ENCODE measurements at places on chromosomes 12 and 14.

- peak; percentile 2 for DNase-seq
These were observed 572 bp upstream of the RASSF8 start for GRCh38 chr12:25957793-25958427.

DNA sequence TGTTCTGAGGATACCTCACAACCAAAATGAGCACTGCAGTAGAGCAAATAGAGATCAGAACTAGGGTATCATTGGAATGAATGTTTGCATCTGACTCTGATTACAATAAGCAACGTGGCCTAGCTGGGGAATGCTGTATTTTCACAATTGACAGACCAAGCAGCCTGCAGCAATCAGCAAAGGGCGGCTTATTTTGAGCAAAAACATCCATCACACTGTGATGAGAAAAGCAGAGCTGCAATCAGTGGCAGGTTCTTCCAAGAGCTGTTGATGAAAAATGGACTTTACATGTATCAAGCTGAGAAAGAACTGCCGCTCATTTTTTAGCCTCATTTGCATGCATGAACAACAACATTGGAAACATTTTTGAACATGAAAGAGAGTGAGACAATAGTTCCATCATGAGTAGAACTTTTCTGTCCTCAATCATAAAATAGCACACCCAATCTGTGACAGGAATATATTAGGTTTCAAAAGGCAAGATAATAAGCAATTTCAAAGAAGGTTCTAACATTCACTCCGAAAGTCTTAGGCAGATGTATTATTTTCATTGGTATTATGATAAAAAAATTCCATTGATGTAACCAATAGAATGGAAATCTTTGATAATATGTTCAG is 249.7 kb upstream of the FBXO33 start:
- DNase-seq = no peak

DNA sequence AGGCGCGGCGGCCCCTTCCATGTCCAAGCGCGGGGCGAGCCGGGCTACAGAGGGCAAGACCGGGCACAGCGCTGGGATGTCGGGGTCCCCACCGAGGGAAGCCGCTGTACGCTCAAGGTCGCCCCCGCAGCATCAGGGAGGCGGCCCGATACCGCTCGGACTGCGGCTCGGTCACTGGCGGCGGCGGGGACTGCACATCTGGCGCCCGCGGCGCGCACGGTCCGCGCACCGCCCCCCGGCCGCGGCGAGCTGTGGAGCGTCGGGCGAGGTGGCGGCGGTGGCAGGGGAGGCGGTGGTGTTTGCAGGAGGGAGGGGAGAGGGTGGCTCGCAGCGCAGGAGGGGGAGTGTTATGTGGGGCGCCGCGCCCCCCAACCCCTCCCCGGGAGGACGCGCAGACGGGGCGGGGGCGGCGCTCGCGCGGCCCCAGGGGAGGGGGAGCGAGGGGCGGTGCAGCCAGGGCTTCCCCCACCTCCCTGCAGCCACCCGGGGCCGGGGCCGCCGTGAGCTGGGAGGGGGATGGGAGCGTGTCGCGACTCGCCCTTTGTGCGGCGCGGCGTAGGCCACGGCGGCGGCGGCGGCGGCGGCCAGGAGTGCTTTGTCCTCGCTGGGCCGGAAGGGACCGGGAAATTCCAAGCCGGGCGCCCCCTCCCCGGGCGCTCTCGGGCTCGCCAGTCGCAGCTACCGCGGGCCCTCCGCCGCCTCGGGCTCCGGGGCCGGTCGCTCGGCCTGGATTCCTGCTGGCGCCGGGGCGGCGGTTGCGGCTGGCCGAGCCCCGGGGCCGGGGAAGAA is at the start of gene NUAK1:
TSS of gene NUAK1 (minus strand) at position 322 of the 789 bp plus-strand sequence. CDS start at position 21, 301 bp downstream.
- no peak for DNase-seq

- DNase-seq = peak; percentile 53
These were observed 347 bp downstream of the SYNDIG1L start for GRCh38 chr14:74425525-74426201.

DNA sequence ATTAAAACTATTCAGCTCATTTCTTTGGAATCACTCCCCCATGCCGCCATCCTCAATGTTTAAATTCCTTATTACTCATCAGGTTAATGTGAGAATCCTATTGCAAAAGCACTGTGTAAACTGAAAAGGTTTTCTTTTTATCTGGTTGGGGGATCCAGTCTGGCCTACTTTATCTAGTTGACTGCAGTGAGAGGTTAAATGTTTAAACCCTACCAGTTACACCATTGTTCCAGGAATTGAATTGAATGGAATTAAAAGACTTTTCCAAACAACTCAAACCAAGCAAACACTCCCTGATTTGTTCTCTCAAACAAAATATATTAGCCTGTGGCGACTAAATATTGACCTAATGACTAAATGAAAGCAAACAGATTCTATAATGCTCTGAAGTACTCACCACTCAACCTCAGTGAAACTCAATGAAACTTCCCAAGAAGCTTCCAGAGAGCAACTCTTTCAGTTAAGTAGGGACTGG is 100.5 kb downstream of the VEZT start:
- DNase-seq = no peak

GRCh38 chr14:76311079-76311758 is 64.7 kb upstream of the ESRRB start:
- no peak for DNase-seq

GRCh38 chr12:6223545-6223944 is 23.3 kb downstream of the CD9 start:
- DNase-seq = no peak

DNA sequence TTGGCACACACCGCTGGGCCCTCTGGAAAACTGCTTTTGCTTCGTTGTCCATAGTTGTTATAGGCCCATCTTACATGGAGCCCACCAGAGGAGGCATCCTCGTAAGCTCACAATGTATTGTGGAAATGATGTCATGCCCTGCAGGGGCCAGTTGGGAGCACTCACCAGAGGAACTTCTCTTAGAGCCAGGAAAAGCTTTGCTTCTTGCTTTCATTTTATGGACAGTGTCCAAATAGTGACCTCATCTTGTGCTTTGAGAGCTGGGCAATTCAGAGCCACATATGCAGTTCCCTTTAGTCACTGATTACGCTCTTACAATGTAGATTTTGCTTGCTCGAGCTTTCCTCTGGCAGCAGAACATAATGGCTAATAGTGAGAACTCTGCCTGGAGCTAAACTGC is 275.6 kb downstream of the AACS start:
- no peak for DNase-seq

GRCh38 chr12:56751712-56752598 is at the start of gene PRIM1:
TSS of gene PRIM1 (minus strand) at chr12:56752323. CDS start at chr12:56752298, 25 bp downstream.
- peak; percentile 83 for DNase-seq

- no peak for DNase-seq
These were observed 65.7 kb downstream of the TMEM30B start for GRCh38 chr14:61215222-61216020.

DNA sequence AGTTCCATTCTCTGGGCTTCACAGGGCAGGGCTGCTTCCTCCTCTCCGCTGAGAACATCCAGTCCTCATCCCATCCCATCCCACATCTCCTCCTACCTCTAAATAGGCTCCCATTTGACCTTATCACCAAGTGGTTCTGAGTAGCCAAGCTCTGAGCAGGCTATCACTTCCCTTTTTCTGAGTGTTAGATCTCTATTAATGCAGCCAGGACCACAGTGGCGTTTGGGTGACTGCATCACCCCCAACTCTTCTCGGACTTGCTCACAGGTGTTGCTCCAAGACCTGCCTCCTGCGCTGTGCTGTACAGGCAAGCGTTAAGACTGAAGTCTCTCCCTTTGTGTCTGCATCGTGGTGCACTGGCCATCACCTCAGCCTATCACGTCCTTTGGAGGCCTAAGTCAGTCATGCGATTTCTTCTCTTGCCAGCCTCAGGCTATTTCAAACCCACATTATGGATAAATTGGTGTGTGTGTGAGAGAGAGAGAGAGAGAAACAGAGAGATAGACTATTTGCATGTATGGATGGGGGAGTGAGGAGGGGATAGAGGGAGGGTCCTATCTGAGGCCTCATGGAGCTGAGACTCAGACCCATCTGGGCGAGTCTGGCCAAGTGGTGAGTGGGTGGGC is 12.4 kb upstream of the HHIPL1 start:
- no peak for DNase-seq

DNA sequence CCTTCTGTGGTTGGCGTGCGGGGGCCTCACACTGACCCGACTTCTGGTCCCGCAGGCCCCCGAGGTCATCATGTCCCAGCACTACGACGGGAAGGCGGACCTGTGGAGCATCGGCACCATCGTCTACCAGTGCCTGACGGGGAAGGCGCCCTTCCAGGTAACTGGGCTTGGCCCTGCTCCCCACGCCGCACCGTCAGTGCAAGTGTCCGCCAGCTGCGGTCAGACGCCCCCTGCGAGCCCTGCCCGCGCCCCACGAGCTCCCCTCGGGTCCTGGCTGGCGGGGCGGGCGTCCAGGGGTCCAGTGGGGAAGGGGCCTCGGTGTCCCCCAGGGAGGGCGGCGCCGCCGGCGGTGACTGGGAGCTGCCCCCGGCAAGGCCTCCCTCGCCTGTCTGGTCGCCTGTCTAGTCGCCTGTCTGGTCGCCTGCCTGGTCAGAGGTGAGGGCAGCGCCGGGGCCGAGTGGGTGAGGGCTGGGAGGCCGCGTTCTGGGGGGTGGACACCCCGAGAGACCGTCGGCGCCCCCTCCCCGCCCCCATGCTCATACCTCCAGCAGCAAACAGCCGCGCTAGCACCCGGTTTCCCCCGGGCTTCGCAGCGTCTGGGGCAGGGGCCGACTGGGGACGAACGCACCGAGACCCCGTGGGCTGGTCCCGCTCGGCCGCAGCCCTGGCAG is 14.8 kb downstream of the ULK1 start:
- no peak for DNase-seq

- no peak for DNase-seq
These were observed 29.6 kb downstream of the KCNK13 start for GRCh38 chr14:90091393-90091792.

GRCh38 chr12:22821985-22822384 is 197.0 kb downstream of the ETNK1 start:
- DNase-seq = no peak

GRCh38 chr12:39804898-39805297 is 185.3 kb upstream of the ABCD2 start:
- no peak for DNase-seq

GRCh38 chr14:103698380-103699260 is 16.6 kb downstream of the XRCC3 start:
- DNase-seq = no peak

GRCh38 chr12:75706786-75707605 is 195.6 kb upstream of the KRR1 start:
- no peak for DNase-seq

DNA sequence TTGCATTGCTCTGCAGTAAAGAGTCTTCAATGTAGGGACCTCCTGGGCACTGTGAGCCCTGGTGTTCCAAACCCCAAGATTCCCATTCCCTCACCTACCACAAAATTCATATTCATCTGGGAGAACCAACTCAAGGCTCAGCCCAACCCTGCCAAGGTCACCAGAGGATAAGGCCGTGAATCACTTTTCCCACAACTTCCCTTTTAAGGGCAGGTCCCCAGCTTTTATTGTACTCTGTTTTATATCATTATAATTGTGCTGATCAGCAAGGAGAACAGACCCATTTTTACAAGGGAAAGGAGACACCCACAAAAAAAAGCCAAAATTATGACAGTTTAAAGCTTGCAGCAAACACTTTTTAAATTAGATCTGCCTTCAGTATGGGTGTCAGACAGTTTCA is 363.0 kb upstream of the FKBP4 start:
- DNase-seq = no peak

DNA sequence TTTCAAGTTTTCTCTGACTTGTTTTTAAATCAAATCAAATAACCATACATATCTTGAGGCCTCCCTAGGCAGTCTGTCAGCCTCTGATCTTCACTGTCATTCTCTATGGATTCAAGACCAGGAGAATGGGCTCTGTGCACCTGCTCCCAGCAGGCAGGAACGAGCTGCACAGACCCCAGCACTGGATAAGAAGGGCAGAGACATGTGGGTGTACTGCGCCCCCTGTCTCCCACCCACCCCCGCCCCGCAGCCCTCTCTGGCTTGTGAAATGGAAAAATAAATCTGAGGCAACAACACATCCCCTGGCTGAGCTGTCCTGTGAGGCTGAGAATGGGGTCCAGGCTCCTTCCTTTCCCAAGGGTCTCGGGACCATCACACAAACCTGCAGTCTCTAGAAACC is 26.3 kb downstream of the CLMN start:
- DNase-seq = no peak

DNA sequence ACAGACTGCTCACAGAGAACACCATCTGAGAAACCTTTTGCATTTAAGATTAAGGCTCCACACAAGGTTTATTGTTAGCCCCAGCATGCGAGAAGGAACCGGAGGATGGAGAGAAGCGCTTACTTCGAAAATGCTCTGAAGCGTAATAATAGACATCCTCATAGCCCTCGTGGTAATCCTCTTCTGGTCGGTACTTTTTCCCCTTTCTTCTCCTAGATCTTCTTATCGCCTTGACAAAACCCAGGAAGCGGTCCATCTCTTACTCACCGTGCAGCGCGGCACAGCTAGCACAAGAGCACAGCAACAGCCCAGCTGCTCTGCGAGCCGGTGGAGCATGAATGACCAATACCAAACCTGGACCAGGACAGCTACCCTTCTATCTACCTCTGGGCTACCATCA is 125.1 kb upstream of the GRIP1 start:
- DNase-seq = no peak

DNA sequence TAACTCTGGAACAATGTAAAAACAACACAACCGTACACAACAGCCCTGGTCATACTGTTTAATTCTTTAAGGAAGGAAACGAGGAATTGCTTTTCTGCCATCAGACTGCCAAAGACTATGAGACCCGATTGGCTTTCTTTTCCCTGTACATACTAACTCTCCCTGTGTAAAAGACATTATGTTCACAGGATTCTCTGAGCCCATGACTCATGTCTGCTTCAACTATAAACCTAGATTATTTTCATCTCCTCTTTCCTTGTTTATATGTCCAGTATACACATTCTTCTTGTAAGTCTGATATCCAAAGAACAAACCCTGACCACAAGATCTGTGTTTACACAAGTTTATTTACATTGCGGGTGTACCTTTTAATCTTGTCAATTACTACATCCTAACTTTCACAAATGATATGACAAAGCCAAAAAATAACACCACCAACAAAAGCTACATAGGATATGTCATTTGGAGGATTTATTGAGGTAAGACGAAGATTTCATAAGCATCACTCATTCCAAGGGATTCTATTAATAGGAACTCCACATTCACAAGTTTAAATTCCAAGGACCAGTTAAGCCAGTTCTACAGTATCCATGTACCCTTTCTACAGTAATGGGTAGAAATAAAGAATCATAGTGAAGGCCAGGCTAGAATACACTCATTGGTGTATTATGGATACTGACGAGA is 67.3 kb downstream of the STXBP6 start:
- no peak for DNase-seq

DNA sequence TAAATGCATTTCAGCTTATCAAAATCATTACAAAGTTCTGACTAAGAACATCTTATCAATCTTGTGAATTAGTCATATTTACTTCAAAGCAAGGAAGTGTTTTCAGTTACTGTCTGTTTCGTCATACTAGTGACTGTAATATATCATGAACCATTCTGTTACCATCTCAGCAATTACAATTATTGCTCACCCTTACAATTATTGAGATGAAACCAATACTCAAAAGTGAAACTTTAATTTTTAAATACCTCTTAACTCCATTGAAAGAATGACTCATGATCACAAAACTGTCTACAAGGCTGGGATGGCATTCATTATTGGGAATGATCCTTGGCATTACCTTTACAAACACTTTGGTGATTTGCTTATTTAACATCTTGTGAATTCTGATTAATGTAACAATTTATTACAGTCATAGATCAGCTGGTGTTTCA is 90.3 kb downstream of the RPS6KA5 start:
- DNase-seq = no peak

- no peak for DNase-seq
These were observed 13.3 kb downstream of the RNASE3 start for GRCh38 chr14:20904393-20905029.

All from stimulated activated CD4-positive, alpha-beta T cell treated with anti-CD3 and anti-CD28 coated beads, Interleukin-2, amount 100 ng/mL, for 48 hours (primary cell).